Urothelium cell line (cell line): ENCODE measurements at places on chromosomes 11 and 22.

GRCh38 chr11:124760205-124760652 is 1.9 kb downstream of the ESAM start:
- DNase-seq = no peak

DNA sequence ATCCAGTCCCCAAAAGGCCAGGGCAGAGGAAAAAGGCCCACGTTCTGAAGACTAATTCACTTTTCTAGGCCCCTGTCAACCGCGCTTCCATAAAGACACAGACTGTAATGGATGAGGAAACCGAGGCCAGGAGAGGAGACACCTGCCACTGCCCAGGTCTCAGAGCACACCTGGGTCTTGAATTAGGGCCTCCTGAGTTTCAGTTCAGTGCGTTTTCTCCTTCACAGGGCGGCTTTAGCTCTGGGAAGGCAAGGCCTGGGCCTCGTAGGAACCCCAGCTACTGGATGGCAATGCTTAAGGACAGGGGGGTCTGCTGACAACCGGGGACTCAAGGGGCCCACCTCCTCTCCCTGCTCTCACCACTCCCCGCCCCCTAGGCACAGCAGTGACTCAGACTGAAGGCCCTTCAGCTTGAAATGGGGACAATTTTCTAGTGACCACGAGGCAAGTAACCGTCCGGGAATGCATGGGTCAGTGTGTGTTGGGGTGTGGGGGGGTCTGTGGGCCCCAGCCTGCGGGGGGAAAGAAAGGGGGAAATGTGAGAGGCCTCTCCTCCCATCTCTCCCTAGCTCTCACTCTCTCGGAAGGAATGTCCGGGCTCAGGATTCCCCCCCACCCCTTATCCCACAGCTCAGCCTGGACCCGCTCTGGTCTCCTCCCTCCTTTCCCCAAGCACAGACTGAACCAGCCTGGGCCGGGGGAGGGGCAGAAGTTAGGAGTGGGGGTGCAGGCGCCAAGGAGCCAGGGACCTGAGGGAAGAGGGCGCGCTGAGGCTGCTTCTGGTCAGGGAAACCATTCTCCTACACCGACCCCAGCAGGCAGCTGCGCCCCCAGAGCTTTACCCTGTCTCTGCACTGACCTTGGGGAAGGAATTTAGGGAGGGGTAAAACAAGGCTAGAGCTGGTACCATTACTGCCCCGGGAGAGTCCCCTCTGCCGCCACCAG is 17.2 kb downstream of the CREB3L1 start:
- peak; percentile 68 for DNase-seq

- no peak for DNase-seq
Observed at GRCh38 chr11:825366-826226, 2.1 kb upstream of the CRACR2B start.

- peak; percentile 56 for DNase-seq
Observed at GRCh38 chr11:92224407-92225124, at the start of gene FAT3. Gene FAT3, plus strand, starts transcription at chr11:92224818. Its CDS starts 127,295 bp downstream, at chr11:92352113.

DNA sequence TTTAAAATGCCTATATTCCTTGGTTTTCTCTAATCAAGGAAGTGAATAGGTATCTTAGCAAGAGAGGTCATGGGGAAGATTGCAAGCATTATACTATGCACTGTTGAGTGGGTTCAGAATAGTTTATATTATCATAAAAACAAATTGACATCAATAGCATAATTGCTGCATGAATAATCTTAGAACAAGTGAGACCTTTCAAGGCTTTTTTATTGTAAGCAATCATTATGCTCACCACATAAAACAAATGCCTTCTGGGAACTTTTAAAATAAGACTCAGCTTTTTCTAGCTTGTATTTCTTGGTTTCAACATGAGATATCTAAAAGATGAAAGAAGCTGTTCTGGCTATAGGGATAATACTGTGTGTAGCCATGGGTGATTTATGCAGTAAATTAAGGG is 135.6 kb upstream of the ZC3H12C start:
- no peak for DNase-seq

DNA sequence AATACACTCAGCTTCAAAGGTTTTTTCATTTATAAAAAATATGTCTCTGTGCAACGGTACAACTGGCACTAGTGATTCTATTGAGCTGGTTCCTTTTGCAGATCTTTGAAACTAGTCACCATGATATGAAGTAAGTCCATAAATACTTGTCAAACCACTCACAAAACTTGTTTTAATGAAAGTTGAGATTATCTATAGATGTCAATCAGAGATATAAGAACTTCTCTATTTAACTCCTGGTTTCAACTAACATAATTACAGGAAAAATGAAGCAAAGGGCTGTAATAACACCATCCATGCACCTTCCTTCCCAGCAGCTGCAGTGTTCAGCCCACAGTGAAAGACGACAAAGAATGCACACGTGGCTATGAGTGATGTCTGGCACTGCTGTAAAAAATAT is 44.7 kb downstream of the TMEM123 start:
- DNase-seq = no peak

- no peak for DNase-seq
Observed at GRCh38 chr11:44992181-44992582, 41.5 kb upstream of the TP53I11 start.

DNA sequence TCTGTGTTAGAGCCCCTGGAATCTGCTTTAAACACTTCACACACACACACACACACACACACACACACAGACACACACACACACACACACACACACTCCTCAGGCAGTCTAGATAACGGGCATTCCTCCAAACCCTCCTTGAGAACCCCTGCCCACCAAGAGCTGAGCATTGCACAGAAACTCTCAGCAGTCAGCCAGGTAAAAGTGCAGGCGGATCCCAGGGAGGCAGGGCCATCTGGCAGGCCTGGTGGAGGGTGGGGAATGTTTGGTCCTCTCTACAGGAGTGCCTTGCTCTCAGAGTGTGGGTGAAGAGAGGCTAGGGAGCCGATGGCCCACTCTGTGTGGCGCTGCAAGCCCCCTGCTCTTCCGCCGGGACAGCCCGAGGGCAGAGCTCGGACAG is 190.2 kb downstream of the BUD13 start:
- DNase-seq = no peak

GRCh38 chr11:34075178-34075820 is 23.8 kb downstream of the CAPRIN1 start:
- peak; percentile 35 for DNase-seq
